NCI-H748 treated with DMSO at 0.1 percent for 48 hours (cell line): ENCODE measurements at places on chromosomes 7 and 10.

DNA sequence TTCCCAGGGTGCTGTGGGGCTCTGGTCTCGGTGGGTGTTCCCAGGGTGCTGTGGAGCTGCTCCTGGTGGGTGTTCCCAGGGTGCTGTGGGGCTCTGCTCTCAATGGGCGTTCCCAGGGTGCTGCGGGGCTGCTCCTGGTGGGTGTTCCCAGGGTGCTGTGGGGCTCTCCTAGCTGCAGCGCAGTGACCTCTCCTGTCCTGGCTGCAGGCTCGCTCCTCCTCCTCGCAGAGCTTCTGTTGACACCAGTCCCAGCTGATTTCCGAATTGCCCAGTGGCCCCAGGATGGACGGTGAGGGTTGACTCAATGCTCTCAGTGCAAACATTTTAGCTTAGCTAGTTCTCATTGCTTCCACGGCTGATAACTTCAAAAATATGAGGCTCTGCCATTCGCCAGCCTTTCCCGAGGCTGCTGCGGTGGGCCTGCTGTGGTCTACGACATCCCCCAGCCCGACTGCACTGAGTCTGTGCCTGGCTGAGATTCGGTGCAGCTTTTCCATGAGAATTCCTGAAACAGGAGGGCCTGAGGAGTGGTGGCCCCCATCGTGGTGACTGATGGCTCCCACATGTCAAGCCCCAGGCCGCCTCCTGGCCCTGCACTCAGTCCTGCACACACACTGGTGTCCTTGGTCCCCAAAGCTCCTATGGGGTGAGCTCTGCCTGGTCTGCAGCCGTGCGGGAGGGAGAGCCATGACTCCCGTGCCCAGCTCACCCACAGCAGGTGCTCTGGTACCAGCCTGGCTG lies 58.3 kb upstream of the NKX6-2 start:
- DNase-seq = no peak

- no peak for DNase-seq
Measured at GRCh38 chr7:79124331-79124730, 329.1 kb downstream of the MAGI2 start.

- no peak for DNase-seq
Measured at GRCh38 chr10:63723320-63723719, 202.1 kb downstream of the REEP3 start.

GRCh38 chr7:137527634-137528033 lies 184.1 kb upstream of the PTN start:
- DNase-seq = no peak

DNA sequence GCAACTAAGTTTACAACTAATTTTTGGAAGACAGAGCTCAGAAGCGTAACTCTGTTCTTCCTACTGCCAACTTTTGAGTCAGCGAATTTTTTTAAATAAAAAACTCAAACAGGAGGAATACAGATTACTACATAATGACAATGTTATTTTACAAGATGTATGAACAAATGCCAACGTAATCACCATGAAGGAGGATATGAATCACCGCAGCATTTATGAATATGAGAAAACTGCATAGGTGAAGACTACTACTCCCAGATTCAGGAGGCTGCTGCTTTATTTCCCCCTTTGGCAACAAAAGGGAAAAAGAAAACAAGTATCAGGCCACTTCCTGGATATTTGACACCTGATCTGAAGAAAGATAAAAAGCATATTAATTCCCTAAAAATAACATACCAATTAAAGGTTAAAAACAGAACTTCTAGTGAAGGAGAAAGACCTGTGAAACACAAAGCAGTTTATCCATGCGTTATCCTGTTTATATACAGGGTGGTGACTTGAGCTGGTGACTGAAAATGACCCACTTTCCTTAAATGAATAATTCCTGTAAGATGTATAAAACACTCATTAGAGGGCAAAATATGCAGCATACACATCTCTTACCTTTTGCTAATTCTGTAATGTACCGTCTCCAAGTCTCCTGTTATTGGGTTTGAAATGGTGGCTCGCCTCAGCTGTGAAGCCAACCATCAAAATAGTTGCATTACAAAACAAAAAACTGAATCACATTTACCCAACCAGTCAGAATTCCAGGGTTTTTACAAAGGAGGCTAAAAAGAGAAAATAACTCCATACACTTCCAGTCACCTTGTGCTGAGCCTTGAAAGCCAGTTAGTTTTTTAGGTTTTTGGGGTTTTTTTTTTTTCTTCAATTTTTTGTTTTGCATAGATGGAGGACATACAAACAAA lies 52.0 kb downstream of the P4HA1 start:
- no peak for DNase-seq

- no peak for DNase-seq
Measured at GRCh38 chr10:107585630-107586029, 421.1 kb upstream of the SORCS1 start.

- DNase-seq = no peak
Measured at GRCh38 chr10:125201108-125201524, 40.8 kb upstream of the CTBP2 start.

- no peak for DNase-seq
Measured at GRCh38 chr7:87702326-87702725, 74.1 kb downstream of the RUNDC3B start.
